ENCODE measurements at places on chromosomes 5 and 9.

GRCh38 chr9:86458191-86458855 is 104.1 kb upstream of the TUT7 start:
- no peak for DNase-seq

DNA sequence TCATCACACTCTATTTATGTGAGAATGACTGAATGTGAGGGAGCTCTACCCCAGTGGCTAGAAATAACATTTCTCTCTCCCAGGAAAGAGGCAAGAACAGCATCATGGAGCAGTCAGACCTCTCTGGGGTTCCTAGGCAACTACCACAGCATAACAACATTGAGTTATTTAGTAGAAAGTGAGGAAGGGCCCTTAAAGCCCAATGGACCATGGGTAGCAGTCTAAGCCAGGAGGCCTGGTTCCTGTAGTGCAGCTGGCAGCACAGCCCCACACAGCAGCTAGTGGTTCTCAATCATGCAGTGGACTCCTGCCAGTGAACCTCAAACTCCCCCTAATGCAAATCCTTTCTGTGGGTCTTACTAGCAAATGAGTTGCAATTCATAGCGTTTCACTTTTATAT is 55.3 kb downstream of the SPEF2 start:
- DNase-seq = peak; percentile 1

DNA sequence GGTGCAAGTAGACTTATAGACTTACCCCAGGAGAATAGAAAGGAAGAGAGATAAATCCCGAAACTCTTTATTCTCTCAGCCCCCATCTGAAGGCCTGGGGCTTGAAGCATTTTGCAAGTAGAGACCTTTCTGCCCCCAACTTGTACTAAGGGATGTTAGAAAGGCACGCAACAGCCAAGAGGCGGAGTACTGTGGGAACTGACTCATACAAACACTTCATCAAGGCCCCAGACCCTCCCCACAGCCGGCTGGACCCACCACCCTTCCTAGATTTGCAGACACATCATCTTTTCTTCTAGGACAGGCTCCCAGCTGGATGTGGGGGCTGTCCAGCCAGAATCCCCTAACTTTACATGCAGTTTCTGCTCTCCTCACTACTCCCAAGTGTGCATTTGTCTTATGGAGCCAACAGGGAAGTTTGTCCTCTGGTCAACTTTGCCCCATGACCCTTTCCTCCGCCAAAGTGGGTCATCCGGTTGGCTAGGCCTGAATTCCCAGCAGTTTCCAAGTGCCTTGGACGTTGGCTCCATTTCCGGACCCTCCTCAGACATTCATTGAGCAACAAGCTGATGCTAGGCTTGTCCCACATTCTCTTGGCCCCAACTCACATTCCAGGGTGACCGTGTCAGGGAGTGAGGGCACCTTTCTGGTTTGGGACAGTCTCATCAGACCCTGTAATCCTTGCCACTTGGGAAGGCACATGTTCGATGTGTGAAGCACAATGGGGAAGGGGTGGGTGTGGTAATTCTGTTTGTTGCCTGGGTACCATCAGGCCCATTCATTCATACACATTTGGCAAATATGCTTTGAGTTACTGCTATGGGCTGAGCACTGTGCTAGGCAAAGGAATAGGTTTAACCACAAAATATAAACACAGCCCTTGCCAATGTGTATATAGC is 64.6 kb downstream of the ABLIM3 start:
- DNase-seq = no peak

DNA sequence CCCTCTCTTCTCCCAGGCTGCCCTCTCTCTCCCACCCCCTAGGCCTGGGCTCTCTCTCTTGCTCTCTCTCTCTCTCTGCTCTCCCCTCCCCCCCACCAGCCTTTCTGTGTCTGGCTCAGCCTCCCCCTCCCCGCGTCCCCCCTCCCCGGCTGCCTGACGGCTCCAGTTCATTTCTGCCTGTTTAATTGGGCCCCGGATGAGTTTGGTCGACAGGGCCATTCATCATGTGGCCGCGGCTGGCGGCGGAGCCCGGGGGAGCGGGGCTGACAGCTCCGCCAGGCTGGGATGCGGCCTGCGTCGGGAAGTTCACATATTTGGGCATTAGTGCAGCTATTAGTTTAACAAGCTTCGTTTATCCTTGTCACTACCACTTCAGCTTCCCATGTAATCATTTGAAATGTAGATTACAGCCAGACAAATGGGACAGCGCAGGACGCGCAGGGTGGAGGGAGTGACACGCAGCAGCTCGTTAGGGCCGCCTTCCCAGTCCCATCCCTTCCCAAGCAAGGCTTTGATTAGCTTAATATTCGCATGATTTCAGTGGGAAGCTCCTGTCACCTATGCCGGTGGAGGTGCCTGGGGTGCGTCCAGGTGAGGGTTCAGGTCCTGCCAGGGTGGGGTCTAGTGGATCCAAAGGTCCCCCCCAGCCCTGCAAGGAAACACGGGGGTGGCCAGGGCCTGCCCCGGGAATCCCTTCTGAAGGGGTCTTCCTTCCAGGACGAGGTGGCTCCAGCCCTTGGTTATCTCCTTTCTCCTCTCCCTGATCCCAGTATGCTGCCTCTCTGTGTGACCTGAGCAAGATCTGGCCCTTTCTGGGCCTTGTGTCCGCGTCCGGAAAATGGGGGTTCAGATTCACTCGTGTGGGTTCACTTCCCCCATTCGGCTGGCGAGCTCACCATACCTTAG is 214.8 kb downstream of the PAX5 start:
- DNase-seq = no peak

GRCh38 chr9:70444904-70445303 is 30.4 kb upstream of the KLF9 start:
- DNase-seq = no peak

GRCh38 chr5:149298842-149299404 is 27.3 kb downstream of the AFAP1L1 start:
- no peak for DNase-seq

DNA sequence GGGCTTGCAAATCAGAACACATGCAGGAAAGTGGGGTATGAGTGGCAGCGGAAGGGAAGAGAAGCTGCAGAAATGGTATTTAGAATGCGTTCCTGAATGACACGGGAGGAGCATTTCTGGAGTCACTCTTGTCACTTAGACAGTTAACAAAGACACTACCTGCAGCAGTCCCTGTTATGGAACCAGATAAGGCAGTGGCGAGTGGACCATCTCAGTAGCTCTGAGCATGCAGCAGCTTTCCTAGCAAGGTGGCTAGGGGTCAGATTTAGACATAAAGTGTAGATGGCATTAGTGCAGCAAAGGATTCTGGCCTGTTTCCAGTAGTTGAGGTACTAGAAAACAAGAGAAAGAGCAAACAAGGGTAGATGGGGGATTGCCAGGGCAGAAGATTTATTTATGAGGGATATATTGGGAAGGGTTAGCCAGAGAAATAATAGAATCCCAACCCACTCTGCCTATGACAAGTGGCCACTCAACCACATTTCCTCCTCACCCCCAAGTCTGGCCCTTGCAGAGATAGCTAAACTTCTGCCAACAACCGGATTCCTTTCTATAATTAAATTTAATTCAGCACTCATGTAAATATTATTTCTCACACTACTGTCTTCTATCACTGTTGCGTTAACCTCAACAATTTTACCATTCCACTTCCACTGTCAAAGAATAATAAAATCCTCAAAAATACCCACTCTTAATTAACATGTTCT is 201.6 kb downstream of the DCP2 start:
- DNase-seq = no peak

DNA sequence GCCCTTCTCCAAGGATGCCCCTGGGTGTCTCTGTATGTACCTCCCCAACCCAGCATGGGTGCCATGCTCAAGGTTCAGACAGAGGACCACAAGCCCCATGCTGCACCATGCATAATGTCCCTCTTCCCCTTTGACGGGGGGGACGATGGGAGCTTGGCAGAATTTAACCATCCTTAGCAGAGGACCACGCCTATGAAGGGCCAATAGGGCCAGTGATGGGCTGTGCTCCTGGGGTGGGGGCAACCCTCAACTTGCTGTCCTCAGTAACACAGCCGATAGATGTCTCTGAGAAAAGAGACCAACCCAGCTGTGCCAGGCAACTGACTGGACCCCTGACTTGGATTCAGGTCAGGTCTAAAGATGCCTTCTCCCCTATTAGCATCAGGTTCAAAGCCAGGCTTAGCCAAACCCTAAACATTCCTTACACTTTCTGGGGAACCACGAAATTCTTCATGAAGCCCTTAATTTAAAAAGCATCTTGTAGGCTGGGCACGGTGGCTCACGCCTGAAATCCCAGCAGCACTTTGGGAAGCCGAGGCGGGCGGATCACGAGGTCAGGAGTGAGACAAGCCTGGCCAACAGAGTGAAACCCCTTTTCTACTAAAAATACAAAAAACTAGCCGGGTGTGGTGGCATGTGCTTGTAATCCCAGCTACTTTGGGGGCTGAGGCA is 20.7 kb upstream of the JADE2 start:
- no peak for DNase-seq

- no peak for DNase-seq
Measured at GRCh38 chr9:129525656-129526196, 95.2 kb downstream of the C9orf50 start.

- no peak for DNase-seq
Measured at GRCh38 chr5:55905251-55905650, 54.1 kb downstream of the IL31RA start.

DNA sequence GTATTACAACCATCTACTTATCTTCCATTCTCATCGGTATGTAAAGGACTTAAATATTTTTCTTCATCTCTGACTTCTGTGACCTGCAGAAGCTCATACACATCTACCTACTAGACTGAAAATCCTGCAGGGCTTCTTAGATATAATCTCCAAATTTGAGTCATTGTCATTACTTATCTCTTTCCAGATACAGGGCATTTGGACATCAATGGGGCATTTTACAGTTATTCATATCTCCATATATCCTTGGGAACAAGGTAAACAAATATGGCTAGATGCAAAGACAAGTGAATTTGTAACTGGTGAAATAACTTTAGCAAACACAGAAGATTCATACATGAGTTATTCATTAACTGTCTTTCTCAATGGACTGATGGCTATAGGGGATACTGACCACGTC is 37.7 kb upstream of the IL7R start:
- DNase-seq = no peak

GRCh38 chr5:81626524-81626923 is 124.4 kb downstream of the SSBP2 start:
- no peak for DNase-seq

- no peak for DNase-seq
Measured at GRCh38 chr5:55303238-55303690, 4.2 kb downstream of the DHX29 start.

- DNase-seq = no peak
Measured at GRCh38 chr9:123912167-123912897, 17.6 kb downstream of the DENND1A start.

DNA sequence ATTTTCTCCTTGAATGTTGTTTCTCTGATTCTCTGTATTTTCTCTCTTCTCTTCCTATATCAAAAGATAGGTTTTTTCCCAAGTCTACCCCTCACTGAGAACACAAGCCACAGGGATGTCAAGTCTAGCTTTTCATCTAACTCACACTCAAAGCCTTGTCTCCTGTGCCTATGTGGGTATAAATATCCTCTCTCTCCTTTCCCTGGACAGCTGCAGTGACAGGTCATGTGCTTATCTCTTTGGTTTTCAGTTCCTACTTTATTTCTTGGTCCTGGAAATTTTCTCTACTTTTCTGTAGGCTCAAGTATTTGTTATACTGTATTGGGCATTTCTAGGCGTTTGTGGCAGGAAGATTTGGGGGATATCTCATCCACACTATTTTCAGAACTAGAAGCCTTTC is 182.4 kb upstream of the MVB12B start:
- DNase-seq = no peak

DNA sequence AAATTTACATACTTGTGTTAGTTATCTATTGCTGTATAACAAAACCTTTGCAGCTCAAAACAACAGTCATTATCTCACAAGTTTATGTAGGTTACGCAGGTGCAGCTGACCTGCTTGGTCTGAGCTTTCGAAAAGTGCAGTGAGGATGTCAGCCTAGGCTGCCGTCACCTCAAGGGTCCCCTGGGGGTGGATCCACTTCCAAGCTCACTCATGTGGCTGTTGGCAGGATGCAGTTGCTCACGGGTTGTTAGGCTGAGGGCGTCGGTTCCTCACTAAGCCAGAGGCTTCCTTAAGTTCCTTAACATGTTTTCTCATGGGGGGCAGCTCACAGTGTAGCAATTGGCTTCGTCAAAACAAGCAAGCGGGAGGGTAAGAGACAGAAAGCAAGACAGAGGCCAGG is 139.8 kb downstream of the DOCK8 start:
- DNase-seq = no peak

- DNase-seq = no peak
Measured at GRCh38 chr5:96870094-96871026, 5.9 kb upstream of the ERAP2 start.

DNA sequence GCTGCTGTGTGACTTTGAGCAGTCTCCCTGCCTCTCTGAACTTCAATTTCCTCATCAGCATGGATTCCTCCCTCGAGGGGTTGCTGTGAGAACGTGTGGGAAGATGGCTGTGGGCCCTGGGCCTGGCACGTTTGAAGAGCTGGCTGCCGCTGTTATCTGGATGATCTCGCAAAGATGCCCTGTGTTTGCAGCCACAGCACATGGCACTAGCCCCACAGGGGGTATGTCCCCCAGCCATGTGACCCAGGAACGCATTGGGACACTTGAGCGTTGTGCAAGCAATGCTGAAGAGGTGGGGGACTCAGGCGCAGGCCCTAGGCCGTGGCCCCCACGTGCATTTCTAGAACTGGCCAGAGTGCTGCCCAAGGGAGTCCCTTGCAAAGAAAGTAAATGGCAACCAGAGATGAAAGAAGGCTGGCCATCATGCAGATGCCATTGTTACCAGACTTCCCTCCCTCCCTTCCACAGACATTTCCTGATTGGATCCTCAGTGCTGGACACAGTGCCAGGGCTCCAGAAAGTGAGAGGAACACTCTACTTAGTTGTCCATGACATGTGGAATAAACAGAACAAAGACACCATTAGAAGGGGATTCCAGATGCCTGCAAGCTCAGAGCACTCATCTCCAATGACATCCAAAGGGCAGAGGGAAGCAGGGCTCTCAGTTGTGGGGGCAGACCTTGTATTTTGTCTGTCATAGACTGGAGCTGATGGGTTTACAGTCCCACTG is 65.1 kb upstream of the NEURL1B start:
- no peak for DNase-seq

DNA sequence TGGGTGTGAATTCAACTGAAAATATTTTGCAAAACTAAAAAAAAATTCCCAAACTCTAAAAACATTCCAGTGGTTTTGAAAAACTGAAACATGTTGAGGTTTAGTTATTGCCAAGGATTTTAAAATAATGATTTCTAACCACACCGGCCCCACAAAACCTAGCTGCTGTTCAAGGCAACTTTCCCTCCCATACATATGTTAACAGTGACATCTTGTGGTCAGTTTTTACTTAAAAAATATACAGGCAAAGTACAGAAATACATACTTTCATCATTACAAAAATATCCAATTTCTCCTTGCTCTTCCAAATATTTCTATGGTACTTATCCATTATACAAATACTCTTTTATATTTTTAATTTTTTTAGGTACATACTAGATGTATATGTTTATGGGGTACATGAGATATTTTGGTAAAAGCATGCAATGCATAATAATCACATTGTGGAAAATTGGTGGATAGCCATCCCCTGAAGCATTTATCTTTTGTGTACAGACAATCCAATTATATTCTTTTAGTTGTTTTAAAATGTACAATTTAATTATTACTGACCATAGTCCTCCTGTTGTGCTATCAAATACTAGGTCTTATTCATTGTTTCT is 34.4 kb upstream of the MRPS30 start:
- DNase-seq = no peak
